A549 treated with Mapracorat at 1 μM for 4 hours (cell line): ENCODE measurements at places on chromosomes 1 and 21. TPM values are rescaled to one million over a fixed set of nuclear protein-coding genes. Genes with fewer than 3 reads are reported as not detected.

Gene C1orf87
- not detected in 5 replicates for total RNA-seq

Gene PKP1
- total RNA-seq = 0.02 to 0.08 TPM (median 0.05 TPM) in 3 of 5 replicates, not detected in the others

Gene MEX3A
- total RNA-seq = 1.2 to 2.4 TPM (median 1.6 TPM) in 5 replicates

Gene CDC7
- 5.2 to 7.1 TPM (median 5.5 TPM) in 5 replicates for total RNA-seq

Gene CLEC20A
- not detected in 5 replicates for total RNA-seq

Gene PTGFR
- not detected in 5 replicates for total RNA-seq

Gene HRNR
- not detected in 5 replicates for total RNA-seq
